ENCODE measurements at places on chromosomes 2 and 18. TPM values are rescaled to one million over a fixed set of nuclear protein-coding genes. Genes with fewer than 3 reads are reported as not detected.

DNA sequence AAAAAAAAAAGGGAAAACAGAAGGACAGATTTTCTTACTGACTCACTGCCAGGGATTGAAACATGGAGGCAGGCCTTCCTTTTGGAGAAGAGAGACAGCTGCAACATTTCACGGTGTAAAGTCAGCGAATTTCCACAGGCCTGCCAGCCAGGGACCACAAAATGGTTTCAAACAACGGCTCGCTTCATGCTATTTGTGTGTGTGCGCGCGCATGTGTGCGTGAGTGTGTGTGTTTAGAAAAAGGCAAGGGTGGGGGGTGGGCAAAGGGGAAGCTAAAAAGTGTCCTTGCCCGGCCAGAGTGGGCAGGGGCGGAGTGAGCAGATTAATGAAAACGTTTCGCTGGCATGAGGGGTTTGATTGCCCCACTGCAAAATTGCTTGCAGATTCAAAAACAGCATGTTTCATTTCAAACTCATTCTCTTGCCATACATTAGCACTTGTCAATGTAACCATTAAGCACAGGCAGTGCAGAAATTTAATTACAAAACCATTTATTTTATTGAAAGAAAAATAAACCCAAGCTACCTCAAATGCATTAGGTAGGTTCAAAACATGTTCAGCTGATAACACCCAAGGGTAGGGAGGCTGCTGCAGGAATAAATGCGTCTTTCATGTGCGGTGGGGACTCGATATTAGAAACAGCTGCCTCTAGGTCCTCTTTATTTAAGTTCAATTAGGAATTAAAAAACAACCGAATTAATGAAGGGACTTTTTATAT lies 182.1 kb upstream of the SIX2 start:
- H3K36me3 ChIP-seq: no peaks in the 10 kb centered on the region
- H3K4me1 ChIP-seq: peaks cover 8% of the 10 kb centered on the region
- no peak overlapping the region for H3K27ac ChIP-seq
- no peak overlapping the region for H3K4me3 ChIP-seq
- peaks cover 43% of the 10 kb centered on the region for H3K27me3 ChIP-seq

Gene DNER
- total RNA-seq: 3.4 TPM

DNA sequence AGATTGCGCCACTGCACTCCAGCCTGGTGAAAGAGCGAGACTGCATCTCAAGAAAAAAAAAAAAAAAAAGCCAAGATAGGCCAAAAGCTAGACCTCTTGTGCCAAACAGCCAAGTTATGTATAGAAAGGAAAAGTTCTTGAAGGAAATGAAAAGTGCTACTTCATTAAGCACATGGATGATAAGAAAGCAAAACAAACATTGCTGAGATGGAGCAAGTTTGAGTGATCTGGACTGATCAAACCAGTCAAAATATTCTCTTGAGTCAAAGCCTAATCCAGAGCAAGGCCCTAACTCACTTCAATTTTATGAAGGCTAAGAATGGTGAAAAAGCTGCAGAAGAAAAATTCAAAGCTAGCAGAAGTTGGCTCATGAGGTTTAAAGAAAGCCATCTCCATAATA lies 28.1 kb upstream of the TANC1 start:
- DNase-seq: no peak
- H3K27me3 ChIP-seq: no peaks in the 10 kb centered on the region
- H3K36me3 ChIP-seq: no peaks in the 10 kb centered on the region
- H3K4me3 ChIP-seq: no peak overlapping the region

GRCh38 chr18:2191180-2191790 lies 380.0 kb downstream of the METTL4 start:
- H3K4me1 ChIP-seq: no peaks in the 10 kb centered on the region
- peaks cover 10% of the 10 kb centered on the region for H3K27me3 ChIP-seq
- peaks cover 5% of the 10 kb centered on the region for H3K36me3 ChIP-seq
- DNase-seq: no peak
- H3K4me3 ChIP-seq: no peak overlapping the region

All from HFFc6 (cell line).